Uterus (tissue), 4 donors: ENCODE measurements at places on chromosomes 7 and 10. TPM values are rescaled to one million over a fixed set of nuclear protein-coding genes. Genes with fewer than 3 reads are reported as not detected.

GRCh38 chr7:94307399-94308048 lies 87.2 kb upstream of the COL1A2 start:
- DNase-seq, result no peak

CTNNA3 gene
- 9.8 TPM for total RNA-seq

DNA sequence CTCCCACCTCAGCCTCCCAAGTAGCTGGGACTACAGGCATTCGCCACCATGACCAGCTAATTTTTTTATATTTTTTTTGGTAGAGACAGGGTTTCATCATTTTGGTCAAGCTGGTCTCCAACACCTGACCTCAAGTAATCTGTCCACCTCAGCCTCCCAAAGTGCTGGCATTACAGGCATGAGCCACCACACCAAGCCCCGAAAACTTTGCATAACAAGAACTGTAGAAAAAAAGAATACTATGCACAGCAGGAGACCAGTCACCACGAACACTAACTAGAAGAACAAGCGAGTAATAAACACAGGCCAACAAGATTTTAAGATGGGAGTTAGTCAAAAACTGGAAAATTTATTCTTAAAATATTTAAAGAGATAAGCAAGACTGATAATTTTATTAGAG lies 447.0 kb downstream of the ETV1 start:
- no peak for DNase-seq

DNA sequence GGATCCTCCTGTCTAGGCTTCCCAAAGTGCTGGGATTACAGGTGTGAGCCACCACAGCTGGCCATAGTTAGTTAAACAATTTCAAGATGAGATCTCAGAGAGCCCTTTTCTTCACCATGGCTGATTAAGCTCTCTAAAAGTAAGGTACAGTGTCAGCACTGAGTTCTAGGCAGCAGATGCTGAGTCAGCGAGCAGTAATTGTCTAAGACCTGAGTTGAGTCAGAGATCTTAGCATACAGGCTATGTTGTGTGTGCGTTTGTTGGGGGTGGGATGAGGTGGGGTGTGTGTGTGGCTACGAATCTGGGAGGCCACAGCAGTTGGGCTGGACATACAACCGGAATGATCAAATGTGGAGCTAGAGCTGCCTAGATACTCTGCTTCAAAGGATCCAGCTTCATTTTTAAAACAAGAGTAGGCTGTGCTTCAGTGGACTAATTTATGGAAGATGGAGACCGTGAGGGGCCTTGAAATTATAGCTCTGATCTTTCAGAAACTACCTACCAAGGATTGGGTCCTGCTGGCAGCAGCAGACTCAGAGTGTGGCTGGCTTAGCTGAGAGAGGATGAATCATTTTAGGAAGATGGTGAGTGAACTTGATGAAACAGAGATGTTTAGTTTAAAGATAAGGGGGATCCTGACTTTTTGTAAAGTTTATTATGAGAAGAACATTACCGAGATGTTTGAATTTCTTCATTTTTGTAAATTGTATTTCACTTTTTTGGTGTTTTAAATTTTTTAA lies 17.5 kb upstream of the MTPN start:
- no peak for DNase-seq

DNA sequence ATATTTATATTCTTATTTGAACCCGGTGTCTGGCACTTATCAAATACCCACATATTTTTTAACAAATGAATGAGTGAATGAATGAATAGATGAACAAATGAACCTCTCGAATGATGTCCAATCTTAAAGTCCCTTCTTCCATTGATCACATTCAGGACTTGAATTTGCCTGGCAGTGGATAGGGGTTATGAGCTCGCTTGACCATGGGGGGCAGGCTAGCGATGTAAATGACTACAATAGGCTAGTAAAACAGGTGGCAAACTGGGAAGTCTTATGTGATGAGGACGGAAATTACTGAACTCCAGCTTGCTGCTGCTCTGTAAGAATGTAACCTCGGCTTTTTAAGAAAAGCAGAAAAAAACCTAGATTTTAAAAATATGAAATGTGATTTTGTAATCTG lies 247.7 kb upstream of the DKK1 start:
- DNase-seq, result no peak

DNA sequence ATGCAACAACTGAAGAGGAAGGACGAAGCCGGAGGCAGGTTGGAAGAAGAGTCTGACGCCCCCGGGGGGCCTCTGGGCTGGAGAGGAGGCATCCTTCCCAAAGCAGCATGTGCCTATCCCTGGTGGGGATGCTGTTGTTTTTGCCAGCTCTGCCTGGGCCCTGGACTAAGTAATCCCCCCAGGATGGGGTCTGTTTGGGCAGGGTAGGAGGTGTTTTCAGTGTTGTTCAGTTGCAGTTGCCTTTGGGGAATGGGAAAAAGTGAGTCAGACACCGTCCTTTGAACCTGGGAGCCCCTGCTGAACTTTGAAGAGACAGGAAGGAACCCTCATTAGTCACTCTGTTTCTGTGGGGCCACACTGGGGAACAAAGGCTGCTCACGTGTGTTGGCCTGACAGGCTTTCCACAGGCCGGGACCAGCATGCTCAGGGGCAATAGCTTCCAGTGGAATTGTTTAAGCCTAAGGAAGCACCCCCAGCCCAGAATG lies 35.2 kb upstream of the GDF10 start:
- no peak for DNase-seq

DNA sequence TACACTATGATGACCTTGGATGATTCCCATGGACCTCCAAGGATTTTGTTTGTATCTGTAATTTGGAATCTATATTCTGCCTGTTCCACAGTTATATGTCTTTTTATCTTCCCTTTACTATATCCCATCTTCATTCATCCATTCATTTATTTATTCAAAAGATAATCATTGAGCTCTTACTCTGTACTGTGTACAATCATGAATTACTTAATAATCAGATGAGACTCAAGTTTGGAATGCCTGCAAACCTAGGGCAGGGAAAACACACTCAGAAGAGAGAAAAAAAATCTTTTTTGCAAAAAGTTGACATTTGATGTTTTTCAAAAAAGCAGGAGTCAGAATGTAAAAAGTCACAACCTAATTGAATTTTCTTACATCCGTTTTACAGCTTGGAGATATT lies 170.2 kb upstream of the GNAI1 start:
- no peak for DNase-seq

SYNPO2L gene
- not detected for total RNA-seq

- DNase-seq, result no peak
These were observed 168.2 kb downstream of the SND1 start for GRCh38 chr7:127819975-127820731.

- no peak for DNase-seq
These were observed 8.9 kb downstream of the ZMIZ1 start for GRCh38 chr10:79077488-79078173.

- DNase-seq, result no peak
These were observed 563 bp upstream of the COA1 start for GRCh38 chr7:43729924-43730248.

DNA sequence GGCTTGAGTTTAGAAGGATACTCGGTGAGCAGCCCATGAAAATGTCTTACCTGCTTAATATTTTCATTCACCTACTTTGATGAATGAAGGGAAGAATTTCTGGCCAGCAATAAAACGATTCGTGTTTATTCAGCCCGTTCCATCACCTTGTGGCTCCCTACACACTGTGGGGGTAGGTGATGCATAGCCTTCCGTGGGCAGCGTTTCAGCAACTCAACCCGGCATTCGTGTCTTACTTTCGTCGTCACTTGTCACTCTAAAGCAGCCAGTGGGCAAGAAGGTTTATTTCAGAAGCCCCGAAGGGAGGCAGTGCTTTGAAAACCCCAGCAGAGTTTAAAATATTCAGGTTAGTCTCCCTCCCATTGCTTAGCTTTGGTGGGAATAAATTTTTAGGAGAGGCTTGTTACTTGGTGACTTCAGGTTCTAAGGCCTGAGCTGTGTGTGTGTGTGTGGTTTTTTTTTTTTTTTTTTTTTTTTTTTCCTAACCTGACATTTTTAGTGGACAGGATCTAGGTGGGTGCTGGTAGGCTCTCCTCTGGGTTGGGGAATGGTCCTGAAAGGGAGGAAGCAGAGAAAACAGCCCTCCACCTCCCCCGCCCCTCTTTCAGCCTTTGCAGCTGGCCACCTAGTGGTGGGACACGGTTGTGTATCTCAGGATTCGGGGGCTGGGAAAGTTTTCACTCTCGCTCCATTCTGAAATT lies 1.8 kb downstream of the GRK5 start:
- DNase-seq, result peak; percentile 77

DNA sequence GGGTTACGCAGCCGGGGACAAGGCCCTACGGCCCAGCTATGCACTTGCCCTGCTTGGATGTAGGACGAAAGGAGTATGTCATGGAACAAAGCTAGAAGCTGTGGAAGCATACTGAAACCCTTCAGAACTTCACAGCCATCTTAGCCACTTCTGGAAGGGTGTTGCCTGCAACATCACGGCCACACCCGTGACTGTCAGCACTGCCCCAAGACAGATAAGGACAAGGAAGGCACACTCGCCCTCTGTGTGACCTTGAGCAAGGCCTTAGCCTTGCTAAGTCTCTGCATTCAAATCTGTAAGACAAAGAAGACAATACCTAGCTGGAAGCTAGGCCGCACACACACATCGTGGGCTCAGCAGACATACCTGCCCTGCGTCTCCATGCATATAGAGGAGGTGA lies 352.5 kb upstream of the MGMT start:
- no peak for DNase-seq

DNA sequence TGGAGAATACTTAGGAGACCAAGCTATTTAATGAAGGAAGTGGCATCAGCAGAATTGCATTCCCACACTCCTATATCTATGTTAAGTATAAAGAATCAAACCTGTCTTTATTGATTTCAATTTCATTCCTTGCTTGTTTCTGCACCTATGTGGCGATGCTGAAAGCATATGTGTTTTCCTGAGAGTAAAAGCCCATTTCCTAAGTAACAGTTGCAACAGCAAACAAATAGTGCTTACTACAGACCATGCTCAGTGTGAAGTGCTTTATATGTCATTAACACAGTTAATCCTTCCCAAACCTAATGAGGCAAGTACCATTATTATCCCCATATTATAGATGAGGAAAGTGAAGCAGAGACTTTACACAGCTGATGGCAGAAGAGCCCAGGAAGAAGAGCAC lies 552.1 kb downstream of the PARD3 start:
- DNase-seq, result no peak

DNA sequence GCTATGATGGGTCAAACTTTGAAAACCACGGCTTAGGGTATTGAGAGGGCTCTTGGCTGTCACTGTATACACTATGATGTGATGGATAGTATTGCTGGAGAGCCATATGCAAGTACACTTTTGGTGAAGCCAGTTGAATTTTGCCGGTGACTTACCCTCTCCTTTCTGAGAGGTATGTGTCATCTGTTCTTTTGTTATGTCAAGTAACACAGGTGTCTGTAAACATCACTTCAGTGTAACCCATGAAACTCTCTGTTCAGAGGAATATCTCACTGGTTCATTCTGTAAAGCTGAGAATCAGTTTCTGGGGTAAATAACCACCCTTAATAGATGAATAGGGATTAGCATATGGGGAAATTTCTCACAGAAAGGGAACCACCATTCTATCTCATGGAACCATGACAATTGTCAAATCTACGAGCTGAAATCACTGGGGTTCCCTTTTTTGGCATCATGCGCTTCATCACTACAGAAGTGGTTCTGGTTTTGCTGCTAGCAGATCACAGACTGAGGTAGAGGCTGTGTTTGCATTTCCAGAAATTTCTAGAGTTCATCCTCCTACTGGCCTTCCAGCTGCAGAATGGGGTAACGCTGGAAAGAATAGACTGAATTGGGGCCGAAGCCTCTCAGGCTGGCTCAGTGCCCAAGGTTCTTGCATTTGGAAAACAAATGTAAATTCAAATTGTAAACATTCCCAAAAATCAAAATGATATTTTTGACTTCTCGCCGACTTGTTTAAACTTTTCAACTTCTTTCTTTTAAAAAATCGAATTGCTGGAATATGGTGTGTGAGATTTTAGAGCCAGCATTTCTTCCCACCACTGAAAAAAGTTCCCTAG lies 83.3 kb upstream of the CREB5 start:
- no peak for DNase-seq

DRGX gene
- total RNA-seq, result not detected

ZNF716 gene
- total RNA-seq, result not detected

CALML5 gene
- not detected for total RNA-seq

GRCh38 chr10:91287912-91288311 lies 67.4 kb downstream of the PCGF5 start:
- no peak for DNase-seq

GRCh38 chr10:43126759-43127424 lies 11.4 kb upstream of the CSGALNACT2 start:
- no peak for DNase-seq

DNA sequence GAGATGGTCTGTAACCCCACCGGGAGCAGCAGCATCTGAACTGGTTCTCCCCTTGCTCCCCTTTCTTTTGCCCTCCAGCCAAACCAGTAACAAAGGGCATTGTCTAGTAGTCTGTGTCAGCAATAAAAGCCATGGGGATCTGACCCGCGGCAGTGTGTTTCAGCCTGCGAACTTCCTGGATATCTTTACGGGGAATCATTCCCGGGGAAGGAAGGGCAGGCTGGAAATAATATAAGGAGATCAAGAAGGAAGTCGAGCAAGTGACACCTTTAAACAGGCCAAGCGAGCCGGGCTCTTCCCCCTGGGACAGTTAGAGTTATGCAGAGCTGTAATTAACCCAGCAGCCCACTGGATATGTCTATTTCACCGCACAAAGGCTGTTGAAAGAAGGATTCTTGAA lies 661.2 kb upstream of the GALNT17 start:
- no peak for DNase-seq

DNA sequence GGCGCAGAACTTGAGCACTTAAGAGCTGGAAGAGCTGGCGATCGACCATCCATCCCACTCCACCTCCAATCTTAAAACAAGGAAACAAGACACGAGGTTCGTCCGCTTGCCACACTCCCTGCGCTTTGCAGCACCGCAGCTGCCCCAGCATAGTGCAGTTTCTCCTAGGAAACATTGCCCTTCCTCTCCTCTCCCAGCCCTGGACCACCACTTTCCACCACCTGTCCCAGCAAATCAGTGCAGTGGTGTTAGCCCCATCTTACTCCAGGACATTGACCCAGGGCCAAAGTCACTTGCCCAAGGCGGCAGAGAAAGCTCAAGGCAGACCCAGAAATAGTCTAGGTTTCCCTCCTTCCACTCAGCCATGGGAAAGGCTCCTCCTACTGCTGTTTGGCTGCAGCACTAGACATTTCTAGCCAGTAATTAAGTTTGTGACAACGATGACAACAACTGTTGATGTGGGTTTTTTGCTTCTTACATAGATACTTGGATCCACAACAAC lies 1.5 kb upstream of the PARD3 start:
- DNase-seq, result peak; percentile 30

SLC26A4 gene
- not detected for total RNA-seq

GRCh38 chr7:16369855-16370254 lies 51.5 kb downstream of the CRPPA start:
- DNase-seq, result no peak

- no peak for DNase-seq
These were observed 148.3 kb upstream of the PRPS1L1 start for GRCh38 chr7:18175801-18176450.

MXI1 gene
- 52.9 TPM for total RNA-seq

DNA sequence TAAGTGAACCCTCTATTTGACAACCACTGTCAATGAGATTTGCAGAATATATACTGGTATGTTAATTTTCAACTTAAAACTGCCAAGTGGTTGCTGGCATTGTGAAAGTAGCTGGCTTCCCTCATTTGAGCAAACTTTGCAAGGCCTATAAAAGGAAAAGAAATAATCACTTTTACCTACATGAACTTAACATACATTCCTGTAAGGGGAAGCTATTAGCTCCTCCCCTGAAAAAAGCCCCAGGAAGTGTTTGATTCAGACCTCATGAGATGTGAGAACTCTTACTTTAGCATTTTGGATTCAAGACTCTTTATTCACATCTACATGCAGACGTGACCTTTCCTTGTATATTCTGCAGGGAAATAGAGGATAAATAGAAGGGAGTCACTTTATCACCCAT lies 175.6 kb downstream of the OTUD1 start:
- DNase-seq, result no peak

CDHR3 gene
- not detected for total RNA-seq
